ENCODE measurements at places on chromosomes 11 and 22.

DNA sequence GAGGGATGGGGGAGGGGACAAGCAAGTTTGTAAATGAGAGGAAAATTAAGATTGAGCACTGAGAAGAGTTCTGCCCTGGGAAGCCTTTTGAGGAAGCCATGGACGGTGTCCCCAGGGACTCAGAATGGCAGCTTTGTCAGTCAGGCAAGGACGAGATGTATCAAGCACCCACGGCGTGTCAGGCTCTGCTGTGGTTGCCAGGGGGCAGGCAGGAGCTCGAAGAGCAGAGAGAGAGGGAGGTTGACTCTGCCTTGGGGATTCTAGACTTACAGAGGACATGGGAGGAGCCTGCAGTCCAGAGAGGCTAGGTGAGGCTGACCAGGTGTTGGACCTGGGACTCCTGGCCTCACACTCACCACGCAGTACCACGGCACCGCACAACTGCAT lies 29.1 kb upstream of the SYT7 start:
- DNase-seq, result no peak

DNA sequence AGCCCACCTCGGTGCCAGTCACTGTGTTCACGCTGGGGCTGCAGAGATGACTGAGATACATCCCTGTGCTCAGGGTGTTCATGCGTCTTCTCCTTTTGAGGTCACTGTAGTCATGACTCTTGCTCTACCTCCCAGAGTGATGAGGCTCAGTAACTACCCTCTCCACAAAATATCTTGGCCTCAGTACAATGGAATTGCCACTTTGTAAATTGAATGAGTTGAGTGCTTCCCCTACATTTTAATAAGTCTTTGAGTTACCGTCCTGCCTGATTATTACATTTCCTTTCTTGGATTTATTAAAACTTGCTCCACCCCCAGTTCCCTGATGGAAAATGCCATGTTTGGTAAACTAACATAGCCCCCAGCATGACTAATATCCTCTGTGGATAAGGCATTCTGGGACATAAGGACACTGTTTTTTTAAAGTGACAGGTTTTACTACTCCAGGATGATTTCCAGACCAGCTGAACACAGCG lies 15.9 kb downstream of the PRSS23 start:
- no peak for DNase-seq

DNA sequence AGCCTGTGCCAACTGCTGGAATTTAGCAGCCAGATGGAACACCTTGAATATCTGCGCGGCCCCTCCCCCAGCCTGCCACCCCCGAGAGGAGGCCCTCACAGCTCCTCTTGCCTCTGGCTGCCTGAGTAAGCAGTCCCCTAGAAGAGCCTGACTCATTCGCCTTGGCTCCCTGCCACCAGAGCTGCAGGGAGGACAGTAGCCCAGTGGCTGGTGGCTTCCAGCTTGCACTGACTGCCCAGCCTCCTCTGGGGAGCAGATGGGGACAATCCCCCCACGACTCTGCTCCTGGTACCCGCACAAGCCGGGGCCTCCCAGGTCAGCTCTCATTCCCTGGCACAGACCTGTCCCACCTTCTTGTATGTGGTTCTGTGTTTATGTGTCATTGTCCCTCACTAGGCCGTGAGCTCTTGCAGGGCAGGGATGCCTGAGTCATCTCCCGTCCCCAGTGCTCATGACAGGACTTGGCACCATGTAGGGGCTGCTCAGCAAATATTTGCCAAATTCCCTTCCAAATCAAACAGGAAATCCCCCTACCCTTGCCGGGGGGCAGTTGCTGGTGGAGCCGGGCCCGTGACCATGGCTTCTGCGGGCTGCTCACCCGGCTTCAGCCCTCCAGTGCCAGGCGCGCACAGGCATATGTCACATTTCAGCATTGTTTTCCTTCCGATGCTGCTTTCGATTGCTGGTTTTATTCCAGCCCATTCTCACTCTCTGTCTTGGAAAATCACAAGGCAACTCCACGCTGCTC lies 43.6 kb downstream of the CACNG2 start:
- peak; percentile 82 for DNase-seq

- no peak for DNase-seq
These were observed 15.9 kb downstream of the BCR start for GRCh38 chr22:23196165-23196564.

DNA sequence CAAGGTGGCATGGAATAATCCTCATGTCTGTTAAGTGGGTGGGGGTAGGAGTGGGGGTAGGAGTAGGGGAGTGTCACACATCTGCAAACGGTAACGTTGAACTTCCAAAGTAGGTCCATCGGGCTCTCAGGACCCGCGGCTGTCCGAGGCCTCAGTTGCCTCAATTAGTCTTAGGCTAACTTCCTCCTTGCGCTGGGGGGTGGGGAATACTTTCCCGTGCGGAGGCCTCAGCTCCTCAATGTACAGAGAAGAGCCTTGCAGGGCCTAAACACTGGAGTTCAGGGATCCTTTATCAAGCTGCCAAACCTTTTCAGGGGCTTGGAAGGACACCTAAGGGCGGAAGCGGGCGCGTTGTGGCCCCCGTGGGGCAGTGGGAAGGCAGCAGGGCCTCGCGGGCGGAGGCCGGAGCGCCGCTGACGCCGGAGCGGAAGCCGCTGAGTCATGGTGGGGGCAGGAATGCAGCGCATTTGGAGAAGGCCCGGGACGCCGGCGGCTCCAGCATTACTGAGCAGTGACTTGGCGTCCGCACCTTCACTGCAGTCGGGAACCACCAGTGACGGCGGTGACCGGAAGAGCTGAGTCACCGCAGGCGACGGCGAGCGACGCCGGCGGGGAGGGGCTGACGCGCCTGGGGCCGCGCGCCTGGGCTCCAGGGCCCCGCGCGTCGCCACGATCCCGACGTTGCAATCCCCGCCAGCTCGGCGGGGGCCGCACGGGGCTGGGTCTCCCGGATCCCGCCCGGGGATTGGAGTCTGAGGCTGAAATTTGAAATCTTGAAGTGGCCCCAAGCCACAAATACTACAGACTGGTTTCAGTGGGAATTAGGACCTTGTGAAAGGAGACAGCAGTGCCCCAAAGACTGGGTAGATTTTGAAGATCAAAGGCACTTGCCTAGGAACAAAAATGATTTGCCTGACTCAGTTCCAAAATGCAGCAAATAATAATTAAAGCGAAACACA lies 20.2 kb upstream of the IPO7 start:
- DNase-seq, result peak; percentile 93

DNA sequence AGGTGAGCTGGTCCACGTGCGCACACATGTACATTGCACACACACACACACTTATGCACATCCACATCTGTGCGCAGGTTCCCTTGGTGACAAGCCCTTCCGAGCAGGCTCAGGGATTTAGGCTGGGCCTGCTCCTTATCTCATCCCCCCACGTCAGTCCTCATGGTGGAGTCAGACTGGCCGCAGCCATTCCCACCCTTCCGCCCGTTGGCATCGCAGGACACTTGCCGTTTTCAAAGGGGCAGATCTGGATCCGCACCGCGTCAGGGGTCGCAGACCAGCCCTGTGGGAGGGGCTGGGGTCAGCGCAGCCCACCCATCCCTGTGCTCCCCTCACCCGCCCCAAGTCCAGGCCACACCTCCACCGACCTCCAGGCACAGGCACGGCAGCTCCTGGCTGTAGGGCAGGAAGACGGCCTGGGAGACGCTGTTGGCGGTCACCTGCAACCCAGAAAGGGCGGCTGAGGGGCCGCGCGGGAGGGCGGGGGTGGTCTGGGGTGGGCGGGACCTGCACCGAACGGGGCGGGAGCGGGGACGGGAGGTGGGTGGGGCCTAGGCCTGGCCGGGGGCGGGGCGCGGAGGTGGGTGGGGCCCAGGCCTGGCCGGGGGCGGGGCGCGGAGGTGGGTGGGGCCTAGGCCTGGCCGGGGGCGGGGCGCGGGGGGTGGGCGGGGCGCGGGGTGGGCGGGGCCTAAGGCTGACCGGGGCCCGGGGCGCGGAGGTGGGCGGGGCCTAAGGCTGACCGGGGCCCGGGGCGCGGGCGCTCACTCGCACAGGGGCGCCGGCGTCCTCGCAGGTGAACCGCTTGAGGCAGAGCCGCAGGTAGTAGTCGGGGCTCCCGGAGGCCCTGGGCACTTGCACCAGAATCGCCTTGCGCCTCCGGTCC lies 13.3 kb downstream of the IL17REL start:
- no peak for DNase-seq
